ENCODE measurements at places on chromosomes 5 and 9.

GRCh38 chr5:15785531-15785981, 285.6 kb downstream of the FBXL7 start:
- no peak for DNase-seq

- DNase-seq = no peak
Observed at GRCh38 chr9:136587145-136587943, 41.5 kb upstream of the NOTCH1 start.

DNA sequence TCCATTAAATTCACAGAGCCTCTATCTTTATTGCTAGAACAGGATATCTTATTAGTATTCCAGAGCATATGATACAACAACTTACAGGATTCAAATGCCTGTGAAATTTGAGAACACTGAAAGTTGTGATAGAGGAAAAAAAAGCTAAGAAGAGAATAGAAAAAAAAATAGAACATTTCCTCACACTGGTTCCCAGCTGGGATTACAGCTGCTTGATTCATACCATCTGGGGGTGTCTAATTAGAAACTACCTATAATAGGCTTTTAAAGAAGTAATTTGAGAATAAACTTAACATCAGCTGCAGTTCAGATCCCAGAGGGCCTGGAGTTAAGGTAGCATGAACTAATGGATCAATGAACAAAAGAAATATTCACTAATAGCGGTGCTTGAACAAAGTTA, 922.0 kb downstream of the CDH12 start:
- DNase-seq = no peak

- no peak for DNase-seq
Observed at GRCh38 chr9:28024676-28025075, 451.4 kb upstream of the C9orf72 start.

GRCh38 chr5:74056789-74057164, 430.8 kb downstream of the ARHGEF28 start:
- no peak for DNase-seq

- DNase-seq = no peak
Observed at GRCh38 chr5:174376056-174376455, 330.6 kb downstream of the NSG2 start.

Measured in activated T-cell treated with anti-CD3 and anti-CD28 coated beads, Interleukin-2, amount 50 U/mL, for 48 hours (primary cell).